ENCODE measurements at places on chromosomes 1 and 21.
A peak's percentile ranks its signal among the peaks of the same experiment; 100 is the strongest.

DNA sequence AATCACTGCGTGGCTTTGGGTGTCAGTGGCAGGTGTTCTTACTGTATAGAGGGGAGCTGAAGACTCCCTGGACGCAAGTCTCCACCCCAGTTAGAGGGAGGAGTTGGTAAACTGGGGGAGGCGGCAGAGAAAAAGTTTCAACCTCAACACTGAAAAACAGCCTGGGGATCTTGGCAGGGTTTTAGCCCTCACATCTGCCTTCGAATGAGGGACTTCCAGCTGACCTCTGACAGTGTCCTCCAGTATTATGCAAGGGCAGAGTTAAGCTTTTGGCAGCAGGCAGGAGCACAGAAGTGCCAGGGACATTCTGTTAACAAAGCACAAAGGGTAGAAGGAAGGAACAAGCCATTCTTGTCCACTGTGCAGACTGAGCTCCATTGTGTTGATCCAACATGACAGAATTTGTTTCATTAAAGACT, 41.2 kb upstream of the RAB4A start:
- DNase-seq = no peak

GRCh38 chr1:202589190-202589930, 120.9 kb downstream of the SYT2 start:
- peak; percentile 97 for DNase-seq

DNA sequence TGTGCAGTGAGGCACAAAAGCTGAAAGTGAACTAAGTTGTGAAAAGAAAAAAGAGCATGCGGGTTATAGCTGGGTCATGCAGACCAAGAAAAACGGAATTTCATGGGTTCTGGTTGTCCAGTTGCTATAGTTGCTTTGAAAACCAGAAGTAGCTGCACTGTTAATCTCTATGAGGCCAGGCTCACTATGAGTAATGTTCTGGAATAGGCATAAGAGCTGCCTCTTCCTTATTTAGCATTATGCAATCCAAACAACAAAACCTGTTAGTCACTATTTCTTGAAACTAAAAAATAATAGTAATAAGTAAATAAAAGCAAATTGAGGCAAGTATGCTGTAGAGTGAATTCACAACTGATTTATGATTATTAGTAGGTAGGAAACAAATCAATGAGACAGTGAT, 1383.7 kb downstream of the MRPL39 start:
- DNase-seq = no peak

GRCh38 chr1:160168016-160168415, 16.6 kb downstream of the ATP1A4 start:
- DNase-seq = no peak

GRCh38 chr1:231581859-231582258, 44.7 kb upstream of the DISC1 start:
- no peak for DNase-seq

- DNase-seq = no peak
Measured at GRCh38 chr1:190497565-190497964, 19.9 kb upstream of the BRINP3 start.

DNA sequence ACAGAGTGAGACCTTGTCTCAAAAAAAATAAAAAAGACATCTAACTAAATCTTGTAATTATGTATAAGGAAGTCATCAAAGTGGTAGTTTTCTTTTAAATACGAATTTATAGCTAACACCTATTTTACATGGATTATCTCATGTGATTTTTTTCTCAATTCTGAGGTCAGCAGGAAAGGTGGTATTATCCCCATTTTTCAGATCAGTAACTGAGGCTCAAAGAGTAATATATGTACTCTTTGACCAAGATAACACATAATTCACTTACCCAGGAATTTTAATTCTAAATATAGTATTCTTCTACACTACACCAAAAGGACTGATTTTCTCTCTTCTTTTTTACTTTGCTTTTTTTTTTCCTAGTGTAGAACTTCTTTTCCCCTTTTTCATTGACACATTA, 9.1 kb downstream of the IFT25 start:
- DNase-seq = no peak

- DNase-seq = no peak
Measured at GRCh38 chr1:6473974-6474814, 8.2 kb upstream of the TNFRSF25 start.

- no peak for DNase-seq
Measured at GRCh38 chr1:42951588-42951987, 7.1 kb downstream of the SLC2A1 start.

GRCh38 chr21:29441651-29442050, 142.9 kb downstream of the BACH1 start:
- DNase-seq = no peak

GRCh38 chr1:197519741-197520334, 251.8 kb downstream of the CRB1 start:
- DNase-seq = no peak

DNA sequence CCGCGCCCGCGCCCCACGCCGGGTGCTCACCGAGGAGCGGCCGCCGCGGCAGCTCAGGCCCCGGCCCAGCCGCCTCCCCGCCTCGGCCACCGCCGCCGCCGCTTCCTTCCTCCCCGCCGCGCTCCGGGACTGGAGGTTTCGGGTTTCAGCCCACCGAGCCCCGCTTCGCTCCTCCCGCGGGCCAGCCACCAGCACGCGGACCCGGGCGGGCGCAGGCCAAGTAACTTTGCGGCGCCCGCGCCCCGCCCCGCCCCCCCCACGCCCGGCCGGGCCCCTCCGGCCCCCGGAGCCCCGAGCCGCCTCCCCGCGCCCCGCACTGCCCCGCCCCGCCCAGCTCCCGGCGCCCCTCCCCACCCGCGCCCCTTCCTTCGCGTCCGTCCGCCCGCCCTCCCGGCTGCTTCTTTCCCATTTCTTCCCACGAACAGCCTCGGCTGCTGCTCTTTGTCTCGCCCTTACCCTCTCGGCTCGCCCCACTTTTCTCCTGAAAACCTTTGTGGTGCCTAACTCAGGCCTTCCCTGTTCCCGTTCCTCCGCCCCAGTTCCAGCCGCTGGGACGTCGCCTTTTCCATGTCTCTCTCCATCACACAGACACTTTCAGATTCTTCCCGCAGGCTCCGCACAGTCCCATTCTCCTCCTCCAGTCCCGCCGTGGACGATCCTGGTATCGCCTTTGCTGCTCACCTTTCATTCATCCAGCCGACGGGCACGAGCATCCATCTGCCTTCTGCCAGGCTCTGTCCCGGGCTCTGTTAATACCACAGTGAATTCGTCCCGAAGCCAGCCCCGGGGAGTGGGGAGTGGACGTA, at the start of gene GPR161:
TSS of gene GPR161 (minus strand) at position 222 of the 806 bp plus-strand sequence. CDS start 32,080 bp downstream, outside the sequence.
- no peak for DNase-seq

DNA sequence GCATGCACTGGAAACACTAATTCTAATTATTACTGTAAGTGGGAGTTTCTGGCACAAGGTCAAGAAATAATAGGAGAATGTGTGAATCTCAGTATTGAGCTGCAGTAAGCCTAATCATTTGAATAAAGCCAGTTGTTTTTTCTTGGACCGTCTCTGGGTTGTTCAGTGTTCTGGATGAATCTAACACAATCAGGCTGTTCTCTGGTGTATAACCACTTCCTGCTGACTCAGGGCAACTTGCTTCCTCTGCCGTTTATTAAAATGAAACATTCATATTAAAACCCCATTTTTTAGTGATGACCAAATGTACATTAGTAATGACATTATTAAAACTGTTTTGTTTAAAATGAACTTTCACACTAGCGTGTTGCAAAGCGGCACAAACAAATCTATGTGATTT, 273.1 kb upstream of the SNX7 start:
- peak; percentile 53 for DNase-seq

DNA sequence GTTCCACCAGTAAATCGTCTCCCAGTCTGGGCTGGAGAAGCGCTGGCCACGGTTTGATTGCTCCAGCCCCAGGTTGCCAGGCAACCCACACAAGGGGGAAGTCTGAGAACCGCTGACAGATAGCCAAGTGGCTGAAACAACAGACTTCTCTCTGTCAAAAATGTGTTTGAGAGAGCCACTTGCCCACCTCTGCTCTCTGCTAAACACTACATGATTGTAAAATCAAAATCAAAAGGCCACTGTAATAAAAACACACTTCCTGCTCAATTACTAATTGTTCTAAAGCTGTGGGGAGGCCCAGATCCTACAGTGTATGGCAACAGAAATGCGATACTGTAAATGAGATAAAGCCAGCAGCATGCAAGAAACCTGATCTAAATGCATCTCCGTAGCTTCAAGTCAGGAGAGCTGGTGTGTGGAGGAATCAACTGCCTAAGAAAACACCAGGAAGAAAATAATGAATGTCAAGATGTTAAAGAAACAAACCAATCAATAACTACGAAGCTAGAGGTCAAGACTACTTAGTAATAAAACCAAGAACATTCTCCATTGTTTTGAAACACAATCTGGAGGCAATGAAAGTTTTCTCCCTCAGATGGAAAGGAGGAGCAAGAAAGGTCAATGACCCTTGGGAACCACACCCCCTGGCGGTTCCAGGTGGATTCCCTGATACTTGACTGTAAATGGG, 121.2 kb downstream of the SLC45A1 start:
- DNase-seq = peak; percentile 52

- no peak for DNase-seq
Measured at GRCh38 chr21:32834916-32835235, 63.3 kb upstream of the PAXBP1 start.

- no peak for DNase-seq
Measured at GRCh38 chr21:34612056-34612455, 2.9 kb downstream of the RCAN1 start.

DNA sequence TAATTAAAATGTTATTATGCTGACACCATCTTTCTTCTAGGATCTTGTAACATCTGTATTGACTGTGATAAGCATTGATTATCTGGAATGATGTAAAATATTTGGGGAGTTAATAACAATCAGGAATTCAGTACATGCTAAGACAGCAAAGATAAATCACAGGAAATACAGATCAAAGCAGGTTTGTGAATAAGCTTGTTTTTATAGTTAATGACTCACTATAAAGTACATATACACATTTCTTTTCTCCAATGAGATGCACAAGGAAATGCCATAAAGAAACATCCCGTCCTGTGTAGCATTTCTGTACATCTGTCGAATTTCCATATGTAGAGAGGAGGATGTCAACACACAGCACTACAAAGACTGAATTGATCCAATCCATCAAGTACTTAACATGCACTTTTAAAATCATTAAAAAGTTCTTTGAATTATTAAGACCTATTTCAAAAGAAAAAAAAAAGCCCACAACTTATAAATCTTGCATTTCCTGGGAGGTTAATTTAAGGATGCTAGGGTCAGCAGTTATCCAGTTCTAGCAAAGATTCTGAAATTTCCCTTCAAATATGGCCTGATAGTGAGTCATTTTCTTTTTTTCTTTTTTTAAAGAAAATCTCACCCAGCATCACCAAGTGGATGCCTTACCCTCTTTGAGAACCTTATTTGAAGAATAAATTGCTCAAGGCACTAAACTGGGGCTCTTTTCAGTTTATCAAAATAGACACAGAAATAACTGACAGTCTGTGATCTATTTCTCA, 243.2 kb upstream of the NR5A2 start:
- DNase-seq = no peak

GRCh38 chr1:156379420-156380165, 10.6 kb downstream of the RHBG start:
- no peak for DNase-seq

- DNase-seq = no peak
Measured at GRCh38 chr1:219906924-219907771, 21.2 kb downstream of the SLC30A10 start.

DNA sequence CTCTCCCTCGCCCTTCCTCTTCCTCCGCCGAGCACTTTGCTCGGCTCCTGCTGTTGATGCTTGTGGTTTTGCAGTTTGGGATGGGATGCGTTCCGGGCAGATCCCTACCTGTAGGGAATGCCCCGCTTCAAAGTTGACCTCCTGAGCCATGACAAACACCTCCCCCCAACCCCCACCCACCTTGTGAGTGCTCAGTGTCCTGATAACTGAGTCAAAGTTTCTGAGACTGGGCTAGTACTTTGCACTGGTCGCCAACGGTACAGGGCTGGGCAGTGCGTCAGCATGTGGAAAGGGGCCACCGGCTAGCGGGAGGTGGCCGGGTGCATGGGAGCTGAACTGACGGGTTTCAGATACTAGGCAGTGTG, 771 bp downstream of the RABGAP1L start:
- no peak for DNase-seq

DNA sequence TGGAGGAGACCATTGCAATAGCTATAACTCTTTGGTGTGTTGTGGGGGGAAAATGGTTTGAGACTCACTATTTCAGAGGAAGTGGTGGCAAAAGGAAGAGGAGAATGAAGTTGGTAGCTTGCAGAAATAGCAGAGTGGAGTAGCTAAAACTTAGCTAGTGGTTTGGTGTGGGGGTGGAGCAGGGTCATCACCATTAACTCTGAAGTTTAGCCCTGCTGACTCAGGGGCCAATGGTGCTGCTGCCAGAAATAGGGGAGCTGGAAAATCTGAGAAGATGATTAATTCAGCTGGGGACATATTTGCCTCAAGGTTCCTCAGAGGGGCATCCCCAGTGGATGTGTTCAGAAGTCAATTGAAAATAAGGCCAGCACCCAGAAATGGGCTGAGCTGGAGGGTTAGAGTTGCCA, 65.4 kb downstream of the RUNX1 start:
- no peak for DNase-seq

GRCh38 chr1:33300673-33301072, 20.2 kb downstream of the A3GALT2 start:
- DNase-seq = peak; percentile 73

DNA sequence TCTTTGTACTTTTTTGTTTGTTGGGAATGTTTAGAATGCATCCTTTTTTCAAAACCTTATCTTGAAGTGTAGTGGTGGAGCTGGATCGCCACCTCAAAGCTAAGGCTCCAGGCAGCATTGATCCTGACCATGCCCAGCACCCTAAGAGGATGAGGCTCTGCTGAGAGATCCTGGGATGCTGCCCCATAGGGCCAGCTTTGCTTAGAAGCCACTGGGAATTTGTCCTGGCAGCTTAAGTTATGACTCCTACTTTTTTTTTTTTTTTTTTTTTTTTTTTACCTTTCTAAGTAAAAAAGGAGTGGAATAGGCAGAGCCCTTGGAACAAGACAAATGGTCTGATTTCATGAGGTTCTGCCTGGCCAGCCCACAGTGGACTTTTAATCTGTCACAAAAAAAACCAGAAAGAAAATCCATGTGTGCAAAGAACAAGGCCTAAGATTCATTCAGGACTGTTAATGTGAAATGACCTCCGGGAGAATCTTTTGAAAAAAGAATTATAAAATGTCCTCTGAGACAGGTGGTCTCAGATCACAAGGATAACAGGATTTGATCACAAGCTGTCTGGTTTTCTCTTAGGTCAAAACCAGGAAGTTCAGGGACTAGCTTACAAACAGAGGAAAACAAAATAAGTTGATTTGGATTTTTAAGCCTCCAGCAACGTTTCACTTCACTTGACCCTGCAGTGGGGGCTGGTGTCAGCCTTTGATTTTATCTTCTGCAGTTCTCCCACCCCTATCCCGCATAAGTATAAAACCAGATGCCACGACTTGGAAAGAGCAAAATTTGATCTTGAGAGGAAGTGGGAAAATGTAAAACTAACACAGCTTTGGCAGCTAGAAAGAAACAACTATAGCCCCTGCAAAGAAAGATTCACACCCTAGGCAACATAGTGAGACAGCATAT, 25.9 kb upstream of the RAP1A start:
- DNase-seq = no peak

- no peak for DNase-seq
Measured at GRCh38 chr1:151989211-151989862, 4.3 kb downstream of the S100A10 start.
